ENCODE measurements at places on chromosomes 2 and 18.
A peak's percentile ranks its signal among the peaks of the same experiment; 100 is the strongest.

GRCh38 chr18:56165601-56166355, 472.6 kb downstream of the TXNL1 start:
- DNase-seq, result no peak

GRCh38 chr2:206443735-206444527, 599 bp downstream of the ADAM23 start:
- peak; percentile 26 for DNase-seq

GRCh38 chr2:231640641-231641111, 48.0 kb downstream of the TEX44 start:
- DNase-seq, result no peak

GRCh38 chr2:60358476-60358875, 195.0 kb downstream of the BCL11A start:
- no peak for DNase-seq

DNA sequence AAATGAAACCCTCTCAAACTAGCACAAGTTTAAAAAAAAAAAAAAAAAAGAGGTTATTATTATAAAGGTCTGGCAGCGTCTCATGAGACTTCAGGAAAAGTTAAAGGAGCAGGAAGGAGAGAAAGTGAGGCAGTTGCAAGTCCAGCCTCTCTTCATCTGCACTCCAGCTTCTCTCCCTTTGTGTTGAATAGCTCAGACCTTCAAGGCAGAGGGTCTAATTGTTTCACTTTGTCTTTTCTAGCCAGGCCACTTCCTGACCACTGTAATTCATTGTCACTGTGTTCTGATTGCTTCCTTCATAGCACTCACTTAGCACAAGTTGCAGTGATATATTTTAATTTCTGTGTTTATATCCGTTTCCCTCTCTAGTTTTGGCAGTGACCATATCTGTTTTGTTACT, 99.9 kb downstream of the SPATS2L start:
- peak; percentile 6 for DNase-seq

DNA sequence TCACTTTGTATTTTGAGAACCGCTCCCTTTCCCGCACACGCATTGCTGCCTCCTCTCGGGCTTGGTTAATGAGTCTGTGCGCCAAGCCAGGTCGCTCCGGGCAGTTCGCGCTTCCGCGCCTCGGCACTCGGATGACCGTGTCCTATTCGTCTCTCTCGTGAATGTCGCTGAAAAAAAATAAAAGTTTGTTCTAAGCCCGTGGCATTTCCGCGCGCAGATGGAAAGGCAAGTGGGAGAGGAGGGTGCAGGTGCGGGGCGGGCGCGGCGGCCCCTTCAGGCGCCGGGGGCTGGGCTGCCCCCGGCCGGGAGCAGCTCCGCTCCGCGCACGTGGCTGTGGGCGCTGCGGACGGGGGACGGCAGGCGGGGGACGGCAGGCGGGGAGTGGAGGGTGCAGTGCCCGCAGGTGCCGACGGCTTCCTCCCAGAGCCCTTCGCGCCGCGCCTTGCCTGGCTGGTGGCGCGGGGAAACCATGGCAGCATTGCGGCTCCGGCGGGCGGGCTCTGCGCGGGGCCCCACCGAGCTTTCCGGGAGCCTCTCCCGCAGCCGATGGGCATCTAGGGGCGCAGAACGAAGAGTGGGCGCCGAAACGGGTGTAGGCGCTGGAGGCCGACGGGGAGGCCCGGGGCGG, 159.6 kb upstream of the SIX2 start:
- DNase-seq, result no peak

DNA sequence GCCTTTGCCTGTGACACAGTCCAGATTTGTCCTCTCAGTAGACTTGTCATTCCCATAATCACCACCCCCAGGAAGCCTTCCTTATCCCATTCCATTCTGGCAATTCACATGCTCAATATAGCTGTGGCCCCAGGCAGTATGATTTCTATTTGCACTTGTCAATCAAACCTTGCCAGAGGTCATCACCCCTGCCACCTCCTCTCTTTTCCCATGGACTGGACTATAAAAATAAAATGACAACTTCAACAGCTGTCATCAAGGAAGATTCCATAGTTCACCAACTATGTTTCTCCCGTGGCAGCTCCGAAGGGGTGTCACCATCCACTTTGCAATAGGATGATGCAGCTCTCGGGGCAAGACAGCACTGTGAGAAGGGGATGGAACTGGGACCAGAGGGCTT, 255.7 kb downstream of the CELF4 start:
- no peak for DNase-seq

DNA sequence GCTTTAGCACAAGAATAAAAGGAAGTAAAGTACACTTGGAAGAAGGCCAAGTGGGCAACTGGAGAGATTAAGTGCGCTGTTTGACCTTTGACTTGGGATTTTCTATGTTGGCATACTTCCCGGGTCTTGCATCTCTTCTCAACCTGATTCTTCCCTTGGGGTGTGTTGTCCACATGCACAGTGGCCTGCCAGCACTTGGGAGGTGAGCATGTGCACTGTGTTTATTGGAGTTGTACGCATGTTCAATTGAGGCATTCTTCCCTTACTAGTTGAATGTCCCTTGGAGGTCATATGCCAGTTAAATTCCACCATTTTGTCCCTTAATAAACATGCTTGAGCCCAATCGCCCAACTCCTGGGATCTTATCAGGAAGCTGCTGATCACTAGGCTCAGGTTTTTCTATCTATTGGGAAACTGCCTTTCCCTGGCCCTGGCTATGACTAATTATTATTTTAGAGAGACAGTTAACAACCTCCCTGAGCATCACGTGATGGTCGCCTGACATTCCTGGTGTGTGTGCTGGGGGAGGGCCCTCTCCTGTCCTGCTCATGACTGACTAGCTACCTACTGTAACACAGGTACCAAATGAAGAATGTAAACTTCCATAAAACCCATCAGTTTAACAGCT, 62.5 kb upstream of the RAPGEF4 start:
- DNase-seq, result no peak

- DNase-seq, result no peak
Measured at GRCh38 chr18:5543773-5544389, at the start of gene EPB41L3. TSS of gene EPB41L3 (minus strand) at chr18:5543997. CDS start at chr18:5489183, 54,814 bp downstream.

GRCh38 chr18:25080211-25080610, 271.8 kb downstream of the ZNF521 start:
- DNase-seq, result no peak

- peak; percentile 74 for DNase-seq
Measured at GRCh38 chr2:38682008-38682575, 16.2 kb downstream of the GALM start.

DNA sequence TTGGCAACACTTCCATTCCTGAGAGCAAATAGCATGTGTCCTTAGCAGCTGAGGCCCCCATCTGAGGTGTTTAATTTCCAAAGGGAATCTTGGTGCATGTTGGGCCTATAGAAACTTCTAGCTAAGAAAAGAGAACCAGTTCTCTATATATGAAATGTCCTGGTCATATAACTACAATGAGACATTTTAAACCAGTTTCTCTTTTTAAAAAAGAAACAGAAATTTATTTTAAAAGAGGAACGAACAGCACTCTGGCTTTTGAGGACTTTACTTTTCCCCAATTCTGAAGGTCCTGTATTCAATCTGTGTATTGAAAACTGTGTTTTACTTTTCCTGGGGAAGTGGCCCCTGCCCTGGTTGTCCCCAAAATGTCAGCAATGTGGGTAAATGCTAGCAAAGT, 309.5 kb upstream of the STON1 start:
- DNase-seq, result no peak

- no peak for DNase-seq
Measured at GRCh38 chr2:8641301-8641965, 40.4 kb upstream of the ID2 start.

DNA sequence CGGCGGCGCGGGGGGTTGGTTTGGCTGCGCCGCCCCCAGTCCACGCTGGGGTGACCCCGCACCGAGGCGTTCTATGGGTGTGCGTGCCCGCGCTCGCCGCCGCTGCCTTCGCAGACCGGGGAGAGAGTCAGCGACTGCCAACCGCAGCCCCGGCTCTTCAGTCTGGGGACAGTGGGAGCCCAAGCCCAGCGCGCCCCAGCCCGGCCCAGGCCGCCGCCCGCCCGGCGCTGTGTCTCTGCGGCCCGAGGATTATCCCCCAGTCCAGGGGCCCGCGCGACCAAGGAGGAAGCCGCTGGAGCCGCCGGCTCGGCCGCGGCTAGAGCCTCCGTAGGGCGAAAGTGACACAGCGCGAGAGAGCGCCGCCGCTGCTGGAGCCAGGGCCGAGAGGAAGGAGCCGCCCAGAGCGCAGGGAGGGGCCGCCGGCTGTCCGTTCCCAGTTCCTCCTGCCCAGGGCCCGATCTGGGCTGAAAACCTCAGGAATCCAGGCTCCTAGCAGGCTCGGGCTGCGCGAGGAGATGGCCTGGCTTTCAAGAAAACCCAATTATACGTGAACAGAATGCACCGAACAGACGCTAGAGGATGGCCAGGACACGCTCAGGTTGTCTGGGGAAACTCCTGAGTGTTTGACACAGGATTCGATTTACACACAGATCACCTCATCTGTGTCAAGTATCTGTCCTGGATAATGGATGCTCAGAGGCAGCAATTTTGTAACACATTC, 2.4 kb downstream of the CTIF start:
- peak; percentile 37 for DNase-seq

GRCh38 chr2:168641636-168642035, 160.8 kb upstream of the NOSTRIN start:
- DNase-seq, result no peak

- no peak for DNase-seq
Measured at GRCh38 chr2:55922291-55922907, 1.2 kb downstream of the EFEMP1 start.

DNA sequence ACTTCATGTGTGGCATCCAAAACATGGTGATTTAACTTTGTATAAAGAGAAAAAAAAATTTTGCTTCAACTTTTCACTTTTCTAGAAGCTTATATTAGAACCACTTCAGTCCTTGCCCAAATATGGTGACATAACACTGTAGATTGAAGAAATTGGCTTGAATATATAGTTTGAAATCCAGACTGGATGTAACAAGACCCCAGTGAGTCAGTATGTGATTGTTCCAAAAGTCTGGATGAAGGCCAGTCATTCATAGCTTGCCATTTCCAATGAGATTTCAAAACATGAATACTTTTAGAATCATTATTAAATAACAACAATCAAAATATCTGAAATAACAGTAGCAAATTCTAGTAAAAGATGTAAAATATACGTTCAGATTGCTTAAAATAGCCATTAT, 104.8 kb upstream of the FN1 start:
- DNase-seq, result no peak

GRCh38 chr18:48138210-48138609, 207.8 kb upstream of the SMAD2 start:
- DNase-seq, result no peak

GRCh38 chr2:30422444-30423040, 24.5 kb upstream of the LCLAT1 start:
- peak; percentile 91 for DNase-seq

DNA sequence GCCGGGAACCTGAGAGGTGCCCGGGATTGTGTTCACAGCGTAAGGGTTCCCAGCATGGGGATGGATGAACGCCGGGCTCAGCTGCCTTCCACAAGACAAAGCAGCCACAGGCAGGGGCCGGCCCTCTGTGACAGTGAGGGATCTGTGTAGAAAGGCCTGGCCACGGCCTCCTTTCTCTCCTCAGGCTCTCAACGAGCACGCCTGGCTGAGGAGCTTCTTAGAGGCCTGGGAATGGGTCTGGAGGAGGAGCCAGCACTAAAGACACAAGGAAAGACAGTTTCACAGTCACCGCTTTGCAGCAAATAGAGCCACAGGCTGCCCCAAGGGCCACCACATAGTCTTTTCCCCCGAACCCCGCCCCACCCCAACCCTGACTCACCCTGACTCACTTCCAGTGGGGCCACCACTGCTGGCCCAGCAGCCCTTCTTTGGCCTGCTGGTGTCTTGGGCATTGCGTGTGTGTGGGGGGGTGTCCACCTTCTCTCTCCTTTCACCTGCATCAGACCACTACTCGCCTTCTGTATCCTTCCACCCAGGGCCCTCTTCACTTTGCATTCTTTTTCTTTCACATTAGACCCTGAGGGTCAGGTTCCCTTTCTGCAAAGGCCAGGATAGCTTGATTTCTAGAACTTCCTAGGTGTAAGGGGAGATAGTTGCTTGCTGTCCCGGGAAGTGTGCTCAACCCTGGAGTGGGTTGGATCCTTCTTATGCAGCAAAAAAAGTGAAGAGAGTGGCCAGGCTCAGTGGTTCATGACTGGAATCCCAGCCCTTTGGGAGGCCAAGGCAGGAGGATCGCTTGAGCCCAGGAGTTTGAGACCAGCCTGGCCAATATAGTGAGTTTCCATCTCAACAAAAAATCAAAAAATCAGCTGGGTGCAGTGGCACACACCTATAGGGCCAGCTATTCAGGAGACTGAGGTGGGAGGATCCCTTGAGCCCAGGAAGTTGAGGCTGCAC, 19.3 kb upstream of the HPCAL1 start:
- DNase-seq, result peak; percentile 43

DNA sequence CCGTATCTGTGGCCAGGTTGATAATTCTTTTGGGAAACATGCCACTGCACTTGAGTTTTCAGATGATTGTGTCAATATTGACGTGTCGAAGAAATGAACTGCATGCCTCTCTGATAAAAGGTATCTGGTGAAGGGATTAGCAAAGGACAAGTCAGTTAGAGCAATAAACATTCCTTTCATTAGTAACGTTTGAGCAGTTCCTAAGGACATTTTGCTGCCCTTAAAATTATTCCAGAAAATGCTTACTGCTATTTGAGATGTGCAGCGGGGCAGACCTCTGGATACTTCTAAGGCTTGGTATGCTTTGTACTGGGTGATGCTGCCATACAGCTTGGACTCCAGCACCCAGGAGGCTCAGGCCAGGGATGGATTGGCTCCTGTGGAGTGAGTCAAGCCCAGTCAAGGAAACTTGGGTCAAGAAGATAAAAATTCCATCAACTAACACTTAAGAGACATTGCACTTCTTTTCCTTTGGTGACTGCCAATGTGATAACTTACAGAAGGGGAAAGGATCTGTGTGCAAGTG, 166.7 kb downstream of the FHOD3 start:
- DNase-seq, result no peak

DNA sequence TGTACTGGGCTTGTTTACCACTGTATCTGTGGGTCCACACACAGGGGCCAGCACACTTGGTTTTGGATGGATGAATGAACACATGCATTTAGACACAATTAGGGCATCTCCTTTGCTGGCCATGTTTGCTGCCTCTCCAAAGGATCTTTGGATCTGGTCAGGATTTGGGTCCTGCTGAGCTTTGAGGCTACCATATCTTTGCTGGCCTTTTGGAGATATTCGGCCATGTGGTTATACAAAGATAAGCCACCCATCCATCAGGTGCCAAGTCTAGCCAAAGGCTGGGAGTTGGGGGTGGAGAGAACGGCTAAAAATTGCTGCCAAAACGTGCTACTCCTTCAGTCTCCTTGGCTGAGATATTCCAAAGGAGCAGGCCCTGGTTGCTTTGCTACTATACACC, 18.2 kb upstream of the FZD7 start:
- no peak for DNase-seq

DNA sequence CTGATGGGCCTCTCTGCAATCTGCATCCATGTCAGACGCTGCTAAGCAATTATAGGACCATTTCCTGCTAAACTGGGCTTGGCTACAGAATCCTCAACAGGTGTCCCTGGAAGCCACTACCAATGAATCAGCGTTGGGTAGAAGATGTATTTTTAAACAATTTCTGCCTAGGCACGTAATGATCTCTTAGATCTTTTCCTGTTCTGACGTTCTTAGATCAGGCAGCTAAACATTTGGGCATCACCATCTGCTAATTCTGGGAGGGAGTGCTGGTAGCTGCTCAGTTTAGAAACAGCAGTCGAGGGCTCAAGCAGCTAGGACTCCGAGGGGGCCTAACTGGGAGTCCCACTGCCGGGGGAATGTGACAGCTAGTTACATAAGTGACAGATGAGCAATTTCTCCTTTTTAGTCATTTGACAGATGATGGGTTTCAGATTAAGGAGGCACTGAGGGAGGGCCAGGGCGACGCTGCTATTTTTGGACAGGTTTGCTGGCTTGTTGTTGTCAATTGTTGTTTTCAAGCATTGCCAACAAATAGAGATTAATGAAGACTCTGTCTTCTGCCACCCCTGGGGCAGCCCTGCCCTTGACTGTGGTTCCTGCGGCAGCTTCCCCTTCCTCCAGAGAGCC, 92.7 kb downstream of the MRO start:
- peak; percentile 51 for DNase-seq

All from activated CD4-positive, alpha-beta T cell treated with anti-CD3 and anti-CD28 coated beads, Interleukin-10, Interleukin-2, amounts not matched to agents 100 ng/mL and 50 ng/mL, durations not matched to agents 16 hours and 8 hours (primary cell).